ELF-1 (cell line): ENCODE measurements at places on chromosomes 2 and 18.

- DNase-seq = no peak
Observed at GRCh38 chr18:42233908-42234307, 278.9 kb downstream of the PIK3C3 start.

DNA sequence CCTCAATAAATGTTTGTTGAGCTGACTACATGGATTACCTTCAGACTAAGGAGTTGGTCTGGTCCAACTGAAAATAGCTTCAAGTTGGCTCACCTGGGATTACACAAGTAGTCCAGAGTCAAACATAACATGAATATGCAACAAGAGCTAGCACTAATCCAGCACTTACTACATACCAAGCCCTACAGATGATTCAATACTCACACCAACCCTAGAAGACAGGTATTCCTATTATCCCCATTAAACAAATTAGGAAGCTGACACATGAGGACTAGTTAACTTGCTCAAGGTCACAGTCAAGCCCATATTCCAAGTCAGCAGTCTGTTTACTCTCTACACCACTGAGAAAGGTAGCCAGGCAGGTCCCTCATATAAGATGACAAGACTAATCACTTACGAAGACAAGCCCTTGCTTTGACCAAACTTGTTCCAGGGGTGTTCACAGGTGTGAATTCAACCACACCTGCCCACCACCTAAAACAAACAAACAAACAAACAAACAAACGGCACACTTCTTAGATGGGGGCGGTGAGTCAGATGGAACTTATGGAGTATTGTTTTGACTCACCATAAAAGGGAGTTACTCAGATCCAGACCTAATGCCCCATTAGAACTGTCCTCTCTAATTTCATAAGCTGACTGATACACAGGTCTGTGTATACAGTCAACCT is 29.1 kb downstream of the TMEM131 start:
- no peak for DNase-seq

- no peak for DNase-seq
Observed at GRCh38 chr2:108632332-108633160, 86.7 kb upstream of the RANBP2 start.

DNA sequence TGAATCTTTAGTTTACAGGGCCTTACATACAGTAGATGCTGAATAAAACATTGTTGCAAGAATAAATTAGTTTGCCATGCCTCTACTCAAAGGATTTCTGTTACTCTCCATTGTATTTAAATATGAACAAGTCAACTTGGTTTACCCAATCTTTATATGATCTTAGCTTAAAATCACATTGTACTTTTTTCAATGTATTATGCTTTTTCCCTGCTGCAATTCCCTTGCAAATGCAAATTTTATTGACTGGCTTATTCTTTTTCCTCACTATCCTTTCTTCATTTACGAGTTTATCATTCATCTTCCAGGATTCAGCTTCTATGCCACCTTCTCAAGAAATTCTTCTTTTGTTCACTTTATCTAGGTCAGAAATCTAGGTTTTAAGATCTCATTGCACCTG is 571.4 kb upstream of the ZNF804A start:
- no peak for DNase-seq

DNA sequence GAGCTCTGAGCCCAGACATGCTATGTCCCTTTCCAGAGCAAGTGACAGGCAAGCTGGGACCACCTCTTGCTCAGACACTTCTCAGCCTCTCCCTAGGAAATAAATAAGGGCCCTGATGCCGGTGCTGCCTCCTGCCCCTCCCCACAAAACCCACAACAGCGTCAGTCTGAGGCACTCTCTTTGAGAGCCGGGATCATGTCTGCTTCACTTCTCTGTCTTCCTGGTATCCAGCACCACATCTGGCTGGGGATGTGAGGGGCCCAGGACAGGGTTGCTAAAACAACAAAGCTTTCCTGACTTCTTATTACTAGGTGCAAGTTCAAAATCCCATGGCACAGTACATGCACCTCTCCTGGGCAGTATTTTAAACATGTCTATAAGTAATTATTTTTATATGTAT is 103.9 kb upstream of the GLI2 start:
- no peak for DNase-seq

- no peak for DNase-seq
Observed at GRCh38 chr2:170587117-170587516, 128.0 kb upstream of the SP5 start.

- no peak for DNase-seq
Observed at GRCh38 chr2:58204195-58204959, 36.7 kb downstream of the FANCL start.

- no peak for DNase-seq
Observed at GRCh38 chr2:113266431-113266830, 12.3 kb downstream of the PAX8 start.

DNA sequence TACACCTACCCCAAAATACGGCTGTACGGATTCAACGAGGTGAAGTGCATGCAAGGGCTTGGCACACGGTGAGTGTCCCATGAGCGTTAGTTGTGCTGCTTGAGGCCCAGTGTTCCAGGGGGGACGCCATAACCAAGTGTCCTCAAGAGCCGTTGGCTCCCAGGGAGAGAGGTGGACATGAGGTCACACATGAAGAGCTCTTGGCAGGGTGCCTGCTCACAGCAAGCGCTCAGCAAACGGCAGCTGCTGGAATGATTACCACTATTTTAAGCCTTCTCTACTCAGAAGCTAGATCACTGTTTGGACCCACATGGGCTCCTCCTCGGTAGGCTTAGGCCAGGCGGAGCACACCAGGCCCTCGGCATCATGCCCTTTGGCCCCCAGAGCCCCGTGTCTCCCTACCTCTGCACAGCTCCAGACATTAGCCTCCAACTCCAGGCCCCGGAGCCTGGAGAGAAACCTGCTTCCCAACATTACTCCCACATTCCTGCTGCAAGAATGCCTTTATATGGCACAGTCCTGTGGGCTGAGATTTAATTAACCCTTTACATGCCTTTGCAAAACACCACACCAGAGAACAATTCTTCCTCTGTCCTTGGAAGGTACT is 68.4 kb upstream of the PPP1CB start:
- DNase-seq = peak; percentile 97

- no peak for DNase-seq
Observed at GRCh38 chr2:11030909-11031308, 119.2 kb downstream of the KCNF1 start.
